Activated naive CD8-positive, alpha-beta T cell treated with anti-CD3 and anti-CD28 coated beads, Interleukin-2, amount 50 U/mL, for 24 hours (primary cell): ENCODE measurements at places on chromosomes 5 and 9.

DNA sequence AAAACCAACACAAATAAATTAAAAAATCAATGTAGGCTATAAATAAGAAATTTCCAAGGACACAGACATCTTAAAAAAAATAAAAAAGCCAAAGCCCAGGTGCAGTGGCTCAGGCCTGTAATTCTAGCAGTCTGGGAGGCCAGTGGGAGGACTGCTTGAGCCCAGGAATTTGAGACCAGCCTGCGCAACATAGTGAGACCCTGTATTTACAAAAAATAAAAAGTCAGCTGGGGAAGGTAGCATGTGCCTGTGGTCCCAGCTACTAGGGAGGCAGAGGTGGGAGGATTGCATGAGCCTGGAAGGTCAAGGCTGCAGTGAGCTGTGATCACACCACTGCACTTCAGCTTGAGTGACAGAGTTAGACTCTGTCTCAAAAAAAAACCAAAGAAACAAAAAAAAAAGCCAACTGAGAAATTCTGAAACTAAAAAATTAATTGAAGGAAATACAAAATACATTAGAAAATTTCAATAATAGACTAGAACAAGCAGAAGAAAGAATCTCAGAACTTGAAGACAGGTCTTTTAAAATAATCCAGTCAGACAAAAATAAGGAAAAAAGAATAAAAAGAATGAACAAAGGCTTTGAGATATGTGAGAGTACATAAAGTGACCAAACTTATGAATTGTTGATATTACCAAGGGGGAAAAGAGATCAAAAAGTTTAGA, 149.5 kb upstream of the PANK3 start:
- DNase-seq: no peak

- no peak for DNase-seq
Measured at GRCh38 chr5:172721455-172722326, 49.3 kb downstream of the DUSP1 start.

- DNase-seq: no peak
Measured at GRCh38 chr9:14352503-14352902, 38.6 kb upstream of the NFIB start.

GRCh38 chr5:99019812-99020697, 91.2 kb upstream of the CHD1 start:
- no peak for DNase-seq

GRCh38 chr5:88719434-88719833, 163.6 kb downstream of the MEF2C start:
- DNase-seq: no peak

GRCh38 chr9:69134412-69134811, 39.7 kb upstream of the TJP2 start:
- no peak for DNase-seq

DNA sequence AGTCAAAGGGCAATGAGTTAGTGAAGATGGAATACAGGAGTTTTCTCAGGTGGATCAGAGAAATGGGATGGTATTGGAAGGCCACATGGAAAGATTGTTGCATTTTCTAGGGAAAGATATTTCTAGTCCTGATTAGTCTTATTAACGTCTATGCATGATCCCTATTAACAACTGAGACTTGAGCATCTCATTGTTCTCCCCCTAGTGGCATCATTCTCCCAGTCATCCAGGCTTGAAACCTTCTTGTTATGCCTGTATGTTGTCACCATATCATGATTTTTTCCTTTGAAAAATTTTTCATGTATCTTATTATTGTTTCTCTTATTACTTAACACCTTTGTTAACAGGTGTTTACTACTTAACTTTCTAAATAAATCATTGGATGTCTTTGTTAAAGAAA, 34.4 kb downstream of the KIF2A start:
- DNase-seq: no peak

GRCh38 chr9:27703216-27703980, 130.1 kb upstream of the C9orf72 start:
- DNase-seq: no peak

DNA sequence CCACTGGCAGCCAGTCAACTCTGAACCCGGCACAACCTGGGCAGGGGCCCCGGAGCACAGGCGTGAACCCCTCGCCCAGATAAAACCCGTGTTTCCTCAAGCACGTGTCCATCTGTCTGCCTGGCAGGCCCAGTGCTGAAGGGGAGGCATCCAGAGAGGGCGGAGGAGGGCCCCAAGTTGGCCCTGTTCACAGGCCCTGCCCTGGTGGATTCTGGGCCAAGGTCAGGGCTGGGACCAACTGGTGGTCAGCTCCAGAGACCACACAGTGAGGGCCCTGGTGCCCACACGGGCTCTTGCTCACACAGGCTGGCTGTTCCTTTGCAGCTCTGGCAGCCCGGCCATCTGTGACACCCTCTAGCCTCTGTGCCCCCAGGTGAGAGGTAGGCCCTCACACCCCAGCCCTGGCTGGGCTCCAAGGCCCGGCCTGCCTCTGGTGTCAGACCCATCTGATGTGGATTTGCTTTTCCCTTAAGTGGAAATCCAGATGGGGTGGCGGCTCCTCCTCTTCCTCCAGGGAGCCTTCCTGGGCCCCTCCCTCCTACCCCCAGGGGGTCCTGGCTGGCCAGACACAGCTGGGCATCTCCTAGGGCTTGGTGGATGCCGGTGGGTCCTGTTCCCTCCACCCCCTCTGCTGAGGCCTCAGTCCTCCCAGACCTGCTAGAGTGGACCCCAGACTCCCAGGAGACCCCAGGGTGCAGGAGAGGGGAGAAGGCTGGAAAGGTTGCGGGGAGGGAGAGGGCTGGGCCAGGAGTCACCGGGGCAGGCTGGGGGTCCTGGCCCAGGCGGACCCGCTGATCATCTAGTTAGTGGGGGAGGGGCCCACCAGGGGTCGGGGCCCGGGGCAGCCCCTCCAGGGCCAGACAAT, 525 bp upstream of the STPG3 start:
- DNase-seq: no peak

DNA sequence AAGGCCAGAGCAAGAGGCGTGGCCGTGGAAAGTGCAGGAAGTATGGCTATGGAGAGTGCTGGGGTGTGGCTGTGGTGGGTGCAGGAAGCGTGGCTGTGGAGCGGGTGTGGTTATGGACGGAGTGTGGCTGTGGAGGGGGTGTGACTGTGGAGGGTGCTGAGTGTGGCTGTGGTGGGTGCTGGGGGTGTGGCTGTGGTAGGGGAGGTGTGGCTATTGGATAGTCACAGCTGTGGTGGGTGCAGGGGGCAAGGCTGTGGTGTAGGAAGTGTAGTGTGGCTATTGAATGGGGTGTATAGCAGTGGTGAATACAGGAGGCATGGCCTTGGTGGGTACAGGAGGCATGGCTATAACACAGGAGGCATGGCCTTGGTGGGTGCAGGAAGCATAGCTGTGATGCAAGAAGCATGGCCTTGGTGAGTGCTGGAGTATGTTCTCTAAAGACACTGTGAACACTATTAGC, 40.8 kb upstream of the SPATA31C2 start:
- peak; percentile 20 for DNase-seq

DNA sequence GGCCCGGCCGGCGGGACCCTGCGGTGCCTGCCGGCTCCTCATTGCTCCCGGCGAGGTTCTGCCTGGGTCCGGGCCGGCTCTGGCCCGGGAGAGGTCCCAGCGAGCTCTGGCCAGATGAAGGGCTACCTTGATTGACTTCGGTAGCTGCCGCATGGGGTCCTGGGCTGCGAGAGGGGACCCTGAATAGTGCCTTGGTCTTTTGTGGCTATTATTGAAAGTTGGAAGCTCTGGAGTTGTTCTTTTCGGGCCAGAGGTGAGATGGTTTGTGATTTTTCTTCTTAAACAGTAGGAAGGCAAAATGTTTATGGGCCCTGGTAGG, 635 bp downstream of the NAA35 start:
- DNase-seq: no peak

GRCh38 chr5:231661-232060, 13.5 kb downstream of the SDHA start:
- no peak for DNase-seq

DNA sequence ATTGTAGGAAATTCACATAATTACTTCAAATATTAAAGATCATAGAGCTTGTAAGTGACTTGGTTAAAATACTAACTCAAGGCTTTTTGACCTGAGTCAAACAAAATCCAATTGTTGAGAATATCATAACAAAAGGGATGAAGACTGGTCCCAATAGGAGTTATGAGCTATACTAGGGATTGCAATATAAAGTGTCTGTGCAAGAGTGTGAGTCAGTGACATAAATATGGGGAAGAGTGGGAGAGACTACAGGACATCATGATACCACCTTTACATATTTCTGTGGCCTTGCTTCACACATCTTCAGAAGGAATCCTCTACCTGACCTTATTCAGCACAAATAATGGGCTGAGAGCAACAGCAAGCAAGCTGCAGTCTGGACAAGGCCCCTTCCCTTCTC, 180.9 kb upstream of the SLC24A2 start:
- no peak for DNase-seq

- DNase-seq: no peak
Measured at GRCh38 chr9:109379513-109379912, 58.7 kb upstream of the EPB41L4B start.

GRCh38 chr9:38035873-38036272, 33.2 kb downstream of the SHB start:
- no peak for DNase-seq

- DNase-seq: no peak
Measured at GRCh38 chr9:134240361-134240760, 76.0 kb upstream of the RNU6ATAC start.

- DNase-seq: no peak
Measured at GRCh38 chr9:32384002-32384363, 460 bp upstream of the ACO1 start.

DNA sequence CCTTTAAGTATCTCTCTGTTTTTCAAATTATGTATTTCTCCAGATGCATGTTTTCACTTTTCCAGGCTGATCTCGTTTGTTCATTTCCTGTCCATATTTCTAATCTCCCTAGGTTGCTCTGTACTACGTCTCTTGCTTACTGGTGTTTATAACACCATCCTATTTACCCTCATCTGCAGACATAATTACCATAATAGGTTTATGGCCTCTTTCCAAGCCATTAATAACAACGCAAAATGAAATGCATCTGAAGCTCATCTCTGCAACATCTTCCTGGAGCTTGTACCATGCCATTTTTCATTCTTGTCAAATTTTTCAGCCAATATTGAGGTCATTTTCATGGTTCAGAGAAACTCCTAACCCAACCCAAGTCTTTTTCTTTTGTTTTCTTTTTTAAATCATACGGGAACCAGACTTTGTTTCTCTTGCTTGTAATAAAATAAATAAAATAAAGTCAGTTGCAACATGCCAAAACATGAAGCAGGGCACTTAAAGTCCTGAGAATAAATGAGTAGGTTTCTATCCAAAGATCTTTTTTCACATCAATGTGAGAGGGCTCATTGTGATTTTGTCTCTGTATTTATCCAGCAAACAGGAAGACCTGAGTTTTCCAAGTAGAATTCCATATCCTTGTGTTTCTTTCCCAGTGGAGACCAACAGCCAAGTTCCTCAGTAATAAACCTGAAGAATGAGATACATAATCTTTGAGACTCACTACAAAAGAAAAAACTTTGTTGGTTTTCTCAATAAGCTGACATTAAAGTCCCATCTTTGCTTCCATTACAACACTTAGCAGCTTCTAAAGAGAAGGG, 37.0 kb downstream of the DPYSL3 start:
- DNase-seq: no peak

- DNase-seq: no peak
Measured at GRCh38 chr5:151030056-151030336, 9.6 kb downstream of the GPX3 start.

DNA sequence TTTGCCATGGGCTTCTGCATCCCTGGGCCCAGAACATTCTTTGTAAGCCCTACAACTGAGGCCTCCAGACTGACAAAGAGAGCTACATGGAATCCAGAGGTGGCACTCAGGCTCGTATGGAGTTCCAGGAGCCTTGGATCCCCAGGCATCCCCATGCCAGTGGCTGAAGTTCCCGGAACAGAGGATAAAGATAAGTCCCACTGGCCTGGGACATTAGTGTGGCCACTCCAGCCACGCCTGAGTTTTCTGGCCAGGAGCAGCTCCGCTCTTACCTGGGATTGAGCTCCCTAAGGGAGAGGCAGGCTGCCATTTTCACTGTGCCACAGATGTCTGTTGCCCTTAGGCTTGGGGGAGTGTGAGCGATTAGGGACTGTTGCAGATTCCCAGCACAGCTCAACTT, 656.3 kb upstream of the FAM174A start:
- DNase-seq: no peak

DNA sequence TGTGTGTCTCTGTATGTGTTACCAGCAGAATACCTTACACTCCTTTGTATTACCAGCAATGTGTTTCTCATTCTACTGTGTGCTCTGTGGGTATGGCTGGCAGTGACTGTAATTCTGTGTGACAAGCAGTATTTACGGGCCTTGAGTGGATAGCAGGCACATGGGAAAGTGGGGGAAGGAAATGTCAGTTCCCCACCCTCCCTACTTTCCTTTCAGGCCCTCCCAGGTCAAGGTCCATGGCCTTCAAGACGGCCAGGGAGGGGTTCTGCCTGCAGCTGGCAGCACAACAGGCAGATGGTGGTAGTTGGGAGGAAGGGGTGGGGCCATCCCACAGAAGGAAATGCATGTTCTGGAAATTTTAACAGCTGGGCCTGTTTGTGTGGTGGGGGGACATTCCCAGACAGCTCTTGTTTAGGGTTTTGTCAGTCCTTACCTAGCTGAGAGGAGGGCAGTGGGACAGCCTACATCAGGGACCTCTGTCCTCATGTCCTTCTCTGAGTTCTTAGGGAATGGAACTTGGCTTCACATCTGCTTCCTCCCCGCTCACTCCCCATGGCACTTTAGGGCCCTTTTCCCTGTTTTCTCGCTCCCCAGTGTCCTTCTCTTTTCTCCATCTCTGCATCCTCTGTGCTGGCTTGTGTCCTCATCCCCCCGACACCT, 14.6 kb upstream of the TNIP1 start:
- peak; percentile 19 for DNase-seq

- no peak for DNase-seq
Measured at GRCh38 chr5:137828180-137828579, 39.5 kb upstream of the MYOT start.

DNA sequence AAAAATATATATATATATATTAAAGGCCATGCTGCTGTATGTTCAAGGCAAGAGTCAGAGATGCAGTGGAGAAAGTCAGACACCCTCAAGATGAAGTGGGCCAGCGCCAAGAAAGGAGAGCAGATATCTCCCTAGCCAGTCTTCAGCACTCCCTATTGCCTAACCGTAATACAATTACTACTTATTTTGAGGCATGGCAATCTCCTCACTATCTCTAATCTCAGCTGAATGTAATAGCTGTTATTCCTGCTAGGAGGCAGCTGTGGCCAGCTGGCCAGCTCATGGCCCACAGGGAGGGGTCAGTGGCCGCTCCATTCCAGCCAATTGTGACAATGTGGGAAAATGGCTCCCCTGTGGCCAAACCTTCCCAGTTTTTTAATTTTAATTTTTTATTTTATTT, 87.5 kb upstream of the FBXW11 start:
- DNase-seq: no peak
